ENCODE measurements at places on chromosomes 5 and 9.

- DNase-seq: no peak
Observed at GRCh38 chr5:15233566-15233965, 266.4 kb upstream of the FBXL7 start.

GRCh38 chr5:128228521-128228920 lies 145.0 kb downstream of the SLC12A2 start:
- DNase-seq: no peak

DNA sequence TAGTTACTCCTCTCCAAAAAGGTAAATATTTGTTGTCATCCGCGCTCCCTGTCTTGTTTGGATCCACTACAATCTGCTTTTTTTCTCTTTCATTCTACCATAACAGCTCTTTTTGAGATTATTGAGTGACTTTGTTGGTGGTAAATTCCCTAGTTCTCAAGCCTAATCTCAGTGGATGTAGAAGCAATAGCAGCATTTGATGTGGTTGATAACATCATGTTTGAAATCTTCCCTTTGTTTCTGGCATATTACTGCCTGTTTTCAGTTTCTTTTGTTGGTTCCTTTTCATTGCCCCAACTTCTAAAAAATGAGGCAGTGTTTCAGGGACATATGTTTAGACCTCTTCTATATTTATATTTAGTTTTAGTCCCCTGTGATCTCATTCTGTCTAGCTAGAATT lies 8.9 kb downstream of the CDC42SE2 start:
- DNase-seq: no peak

DNA sequence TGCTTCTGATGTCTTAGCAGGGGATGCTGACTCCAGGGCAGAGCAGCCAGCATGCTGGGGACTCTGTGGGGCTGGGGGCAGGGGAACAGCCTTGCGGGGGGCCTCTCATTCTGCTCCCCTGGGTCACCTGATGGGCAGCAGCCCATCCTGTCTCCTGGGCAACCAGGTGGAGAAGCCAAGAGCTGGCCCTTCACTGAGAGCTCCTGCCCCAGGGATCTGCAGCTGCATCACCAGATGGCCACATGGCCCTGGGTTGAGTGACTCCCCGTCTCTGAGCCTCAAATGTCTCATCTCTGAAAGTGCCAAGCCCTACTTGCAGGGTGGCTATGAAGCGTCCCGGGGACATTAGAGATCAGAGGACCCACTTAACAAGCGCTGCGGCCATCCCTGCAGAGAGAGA lies 49.1 kb downstream of the LRSAM1 start:
- no peak for DNase-seq

- DNase-seq: no peak
Observed at GRCh38 chr5:80629281-80629680, 25.2 kb upstream of the MSH3 start.
